ENCODE measurements at places on chromosomes 1 and 21. TPM values are rescaled to one million over a fixed set of nuclear protein-coding genes. Genes with fewer than 3 reads are reported as not detected.

- DNase-seq = no peak
Observed at GRCh38 chr1:31689379-31689778, 14.4 kb downstream of the COL16A1 start.

GRCh38 chr1:107480548-107481415 lies 339.9 kb downstream of the NTNG1 start:
- DNase-seq = no peak

DNA sequence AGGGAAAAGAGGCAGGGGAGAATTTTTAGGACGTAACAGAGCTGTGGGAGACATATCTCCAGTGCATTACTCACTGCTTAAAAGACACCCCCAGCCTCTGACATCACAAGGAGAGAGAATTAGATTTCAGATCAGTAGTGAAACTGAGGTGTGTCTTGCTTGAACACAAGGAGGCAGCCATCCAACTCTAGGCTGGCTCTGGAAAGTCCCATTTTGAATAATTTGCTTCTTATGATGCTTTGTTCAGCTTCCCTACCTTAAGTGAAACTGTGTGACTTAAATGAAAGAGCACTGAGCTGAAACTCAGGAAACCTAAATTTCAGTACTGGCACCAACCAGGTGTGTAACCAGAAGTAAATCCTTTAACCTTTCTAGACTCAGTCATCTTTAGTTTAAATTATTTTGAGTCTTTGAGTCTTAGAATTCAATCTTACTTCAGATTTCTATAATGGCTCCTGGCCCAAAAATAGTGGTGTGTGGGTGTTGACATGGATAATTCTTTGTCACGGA lies 251.6 kb upstream of the SGIP1 start:
- DNase-seq = no peak

DNA sequence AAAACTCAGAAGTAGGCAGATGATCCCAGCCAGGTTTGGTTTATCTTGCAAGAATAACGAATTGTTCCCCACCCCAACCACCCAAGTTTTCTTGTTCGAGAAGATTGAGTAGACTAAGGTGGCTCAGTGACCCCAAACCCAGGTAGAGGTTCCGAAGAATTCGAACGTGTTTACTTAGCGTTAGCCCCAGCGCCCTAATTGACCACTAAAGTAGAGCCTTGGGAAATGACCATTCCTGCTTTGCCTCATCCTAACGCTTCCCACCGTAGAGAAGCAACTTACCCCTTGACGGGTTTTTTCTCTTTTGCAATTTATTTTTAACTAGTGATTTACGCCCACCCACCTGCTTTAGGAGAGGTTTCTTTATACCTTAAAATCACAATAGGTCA lies 870 bp downstream of the FBXO28 start:
- no peak for DNase-seq

GRCh38 chr1:92094090-92094489 lies 13.9 kb downstream of the BTBD8 start:
- DNase-seq = no peak

DNA sequence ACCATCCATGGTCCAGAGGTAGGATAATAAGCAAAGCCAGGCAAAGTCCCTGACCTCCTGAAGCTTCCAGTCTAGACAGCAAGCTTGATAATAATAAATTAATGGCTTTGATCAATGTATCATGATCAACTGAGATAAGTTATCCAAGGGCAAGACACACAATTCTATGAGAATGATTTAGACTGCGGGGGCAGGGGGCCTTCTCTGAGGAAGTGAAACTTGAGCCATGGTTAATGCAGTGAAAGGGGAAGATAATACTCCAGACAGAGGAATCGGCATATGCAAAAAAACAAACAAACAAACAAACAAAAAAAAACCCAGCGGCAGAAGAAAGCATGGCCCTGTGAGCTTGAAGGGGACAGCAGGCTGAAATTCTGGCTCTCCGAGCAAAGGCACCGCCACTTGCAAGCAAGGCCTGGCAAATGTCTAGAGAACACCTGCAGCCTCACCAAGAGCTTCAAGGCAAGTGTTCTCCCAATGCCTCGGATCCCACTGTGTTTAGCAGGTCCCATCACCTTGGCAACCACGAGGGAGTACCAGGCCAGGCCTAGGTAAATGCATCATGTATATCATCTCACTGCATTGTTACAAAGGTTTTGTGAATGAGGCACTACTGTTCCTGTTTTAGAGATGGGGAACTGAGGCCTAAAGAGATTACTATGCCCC lies 24.9 kb downstream of the CSMD2 start:
- no peak for DNase-seq

- no peak for DNase-seq
Observed at GRCh38 chr1:202531472-202531811, 178.8 kb downstream of the SYT2 start.

CCDC30 gene
- 19.9 TPM for polyA plus RNA-seq

PGBD5 gene
- 6.1 TPM for polyA plus RNA-seq

LCE1C gene
- not detected for polyA plus RNA-seq
